ENCODE measurements at places on chromosomes 13 and 19. TPM values are rescaled to one million over a fixed set of nuclear protein-coding genes. Genes with fewer than 3 reads are reported as not detected.

Gene ZNF700
- 18.3 TPM for polyA plus RNA-seq

Gene FXYD3
- polyA plus RNA-seq: 16.6 TPM

Gene AKAP8L
- 119 TPM for polyA plus RNA-seq

Gene HCST
- polyA plus RNA-seq: 5.4 TPM

Gene CGB7
- 1.6 TPM for polyA plus RNA-seq

Gene SPRED3
- polyA plus RNA-seq: 0.80 TPM
